HuH-7 (cell line): ENCODE measurements at places on chromosomes 12 and 14.

- DNase-seq = no peak
Measured at GRCh38 chr14:105529569-105530284, 3.3 kb downstream of the TMEM121 start.

- DNase-seq = no peak
Measured at GRCh38 chr12:93980711-93981110, 167.7 kb upstream of the PLXNC1 start.

- no peak for DNase-seq
Measured at GRCh38 chr14:63182968-63183367, 21.3 kb upstream of the RHOJ start.

GRCh38 chr12:53989227-53990113 is 4.5 kb downstream of the HOXC10 start:
- no peak for DNase-seq

- no peak for DNase-seq
Measured at GRCh38 chr12:77401064-77401769, 335.8 kb upstream of the E2F7 start.

GRCh38 chr12:106903241-106903945 is 52.3 kb upstream of the TMEM263 start:
- DNase-seq = peak; percentile 85

DNA sequence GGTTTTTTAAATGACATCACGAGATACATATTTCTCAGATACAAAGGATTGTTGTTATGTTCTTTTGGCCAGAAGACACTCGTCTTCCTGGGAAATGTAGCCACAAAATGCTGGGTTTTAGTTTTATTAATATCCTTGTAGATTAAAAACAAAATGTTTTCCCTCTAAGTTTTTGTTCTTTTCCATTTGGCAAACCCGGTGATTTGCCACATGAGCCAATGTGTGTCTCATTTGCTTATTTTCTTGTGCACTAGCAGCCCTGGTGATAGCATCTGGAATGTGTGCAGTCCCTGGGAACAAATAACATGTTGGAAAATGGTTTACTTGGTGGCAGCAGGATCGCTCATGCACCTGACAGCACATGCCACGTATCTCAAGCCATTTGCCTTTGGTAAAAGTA is 61.0 kb downstream of the HMGA2 start:
- DNase-seq = no peak

DNA sequence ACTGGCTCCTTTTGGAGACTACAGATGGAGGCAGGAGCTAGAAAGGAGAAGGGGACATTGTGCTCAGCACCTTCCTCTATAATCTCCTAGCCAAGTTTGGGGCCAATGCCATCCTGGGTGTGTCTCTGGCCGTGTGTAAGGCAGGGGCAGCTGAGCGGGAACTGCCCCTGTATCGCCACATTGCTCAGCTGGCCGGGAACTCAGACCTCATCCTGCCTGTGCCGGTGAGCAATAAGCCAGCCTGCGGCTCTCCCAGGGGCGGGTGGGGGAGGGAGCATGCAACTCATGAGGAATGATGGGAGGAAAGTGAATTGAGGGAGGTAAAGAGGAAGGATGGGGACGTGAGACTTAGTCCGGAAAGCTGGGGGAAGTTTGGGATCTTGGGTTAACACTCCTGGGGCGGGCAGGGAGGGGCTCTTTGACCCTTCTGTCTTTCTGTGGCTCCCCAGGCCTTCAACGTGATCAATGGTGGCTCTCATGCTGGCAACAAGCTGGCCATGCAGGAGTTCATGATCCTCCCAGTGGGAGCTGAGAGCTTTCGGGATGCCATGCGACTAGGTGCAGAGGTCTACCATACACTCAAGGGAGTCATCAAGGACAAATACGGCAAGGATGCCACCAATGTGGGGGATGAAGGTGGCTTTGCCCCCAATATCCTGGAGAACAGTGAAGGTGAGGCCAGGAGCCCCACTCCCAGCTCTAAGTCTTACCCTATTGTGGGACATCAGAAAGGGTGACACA is 3.3 kb downstream of the ENO2 start:
- DNase-seq = no peak

DNA sequence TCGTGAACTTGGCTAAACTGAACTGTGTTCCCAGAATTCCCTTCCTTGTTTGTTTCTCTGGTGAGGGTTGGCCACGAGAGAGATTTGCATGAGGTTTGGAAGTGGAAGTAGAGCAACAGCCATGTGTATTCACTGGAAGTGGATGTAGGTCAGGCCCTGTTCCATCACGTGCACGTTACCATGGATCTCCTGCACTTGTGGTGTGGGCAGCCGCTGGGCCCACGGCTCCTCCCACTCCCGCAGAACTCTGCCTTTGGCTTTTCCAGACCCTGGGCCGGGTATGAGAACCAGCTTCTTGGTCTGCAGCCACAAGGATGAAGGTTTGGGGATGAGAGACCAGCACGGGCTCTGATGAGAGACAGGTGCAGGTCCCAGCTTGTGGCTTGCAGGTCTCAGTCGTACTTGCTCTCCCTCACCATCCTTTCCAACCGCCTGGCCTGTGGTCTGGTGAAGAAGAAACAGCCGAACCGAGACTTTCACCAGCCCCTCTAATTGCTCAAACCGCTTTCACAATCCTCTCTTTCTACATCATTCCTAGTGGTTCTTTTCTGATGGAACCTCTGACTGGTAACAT is 94.9 kb downstream of the DUSP16 start:
- no peak for DNase-seq

DNA sequence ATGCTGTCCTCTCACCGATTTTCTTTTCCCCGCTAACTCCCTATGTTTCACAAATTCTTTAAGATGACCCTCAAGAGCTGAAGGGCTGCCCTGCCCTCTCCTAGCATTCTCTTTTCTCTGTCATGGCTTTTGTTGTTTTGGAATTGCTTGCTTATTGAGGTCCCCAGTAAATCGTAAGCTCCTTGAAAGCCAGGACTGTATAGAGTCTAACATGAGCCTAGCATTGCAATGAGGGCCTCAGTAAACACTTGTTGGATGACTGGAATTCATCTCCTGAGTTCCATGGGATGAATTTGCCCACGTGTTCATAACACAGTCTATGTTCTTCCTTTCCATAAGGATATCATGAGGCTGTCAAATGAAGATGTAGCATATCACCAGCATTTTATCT is 92.2 kb downstream of the APAF1 start:
- no peak for DNase-seq

DNA sequence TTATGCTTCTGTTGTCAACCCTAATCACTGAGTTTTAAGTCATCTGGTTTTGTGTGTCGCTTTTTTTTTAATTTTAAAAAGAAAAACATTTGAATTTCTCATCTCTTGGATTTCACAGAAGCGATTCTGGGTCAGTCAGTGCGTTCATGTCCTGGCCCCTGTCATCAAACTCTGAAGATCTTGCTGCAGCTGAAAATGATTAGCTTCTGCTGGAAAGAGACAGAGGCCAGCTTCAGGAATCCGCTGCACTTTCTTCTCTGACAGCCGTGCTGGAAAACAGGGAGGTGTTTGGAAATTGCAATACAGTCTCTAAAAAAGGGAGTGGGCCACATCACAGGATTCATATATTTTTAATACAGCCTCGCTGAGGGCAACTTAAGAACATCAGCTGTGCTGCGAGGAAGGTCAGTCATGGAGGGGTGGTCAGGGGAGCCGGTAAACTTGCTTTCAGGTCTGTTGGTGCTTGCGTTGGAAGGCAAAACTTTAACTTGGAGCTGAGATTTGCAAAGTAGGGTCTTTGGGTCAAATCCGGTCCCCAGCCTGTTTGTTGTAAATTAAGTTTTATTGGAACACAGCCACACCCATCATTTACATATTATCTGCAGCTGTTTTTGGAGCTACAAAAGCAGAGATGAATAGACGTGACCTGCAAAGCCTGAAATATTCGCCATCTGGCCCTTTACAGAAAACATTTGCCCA is 190.8 kb downstream of the AACS start:
- no peak for DNase-seq

GRCh38 chr12:54134850-54135249 is 53.9 kb downstream of the SMUG1 start:
- peak; percentile 58 for DNase-seq

DNA sequence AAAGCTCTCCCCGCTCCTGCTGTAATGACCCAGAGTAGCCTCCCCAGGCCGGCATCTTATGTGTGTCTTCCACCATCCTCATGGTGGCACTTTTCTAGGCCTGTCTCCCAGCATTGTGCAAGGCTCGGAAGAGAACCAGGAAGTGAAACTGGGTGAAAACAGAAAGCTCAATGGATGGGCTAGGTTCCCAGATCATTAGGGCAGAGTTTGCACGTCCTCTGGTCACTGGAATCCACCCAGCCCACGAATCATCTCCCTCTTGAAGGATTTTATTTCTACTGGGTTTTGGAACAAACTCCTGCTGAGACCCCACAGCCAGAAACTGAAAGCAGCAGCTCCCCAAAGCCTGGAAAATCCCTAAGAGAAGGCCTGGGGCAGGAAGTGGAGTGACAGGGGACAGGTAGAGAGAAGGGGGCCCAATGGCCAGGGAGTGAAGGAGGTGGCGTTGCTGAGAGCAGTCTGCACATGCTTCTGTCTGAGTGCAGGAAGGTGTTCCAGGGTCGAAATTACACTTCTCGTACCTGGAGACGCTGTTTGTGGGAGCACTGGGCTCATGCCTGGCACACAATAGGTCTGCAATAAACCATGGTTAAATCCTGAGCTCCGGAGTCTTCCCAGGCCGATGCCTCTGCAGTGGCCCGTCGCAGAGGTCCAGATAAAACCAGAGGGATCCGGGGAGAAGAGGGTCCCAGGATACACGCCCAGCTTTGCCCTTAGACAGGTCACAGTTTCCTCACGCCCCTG is 15.6 kb downstream of the ACVRL1 start:
- no peak for DNase-seq
